GM03348 (cell line): ENCODE measurements at places on chromosomes 11 and 22.
A peak's percentile ranks its signal among the peaks of the same experiment; 100 is the strongest.

- no peak for DNase-seq
Measured at GRCh38 chr22:49894322-49895054, 23.8 kb downstream of the ALG12 start.

DNA sequence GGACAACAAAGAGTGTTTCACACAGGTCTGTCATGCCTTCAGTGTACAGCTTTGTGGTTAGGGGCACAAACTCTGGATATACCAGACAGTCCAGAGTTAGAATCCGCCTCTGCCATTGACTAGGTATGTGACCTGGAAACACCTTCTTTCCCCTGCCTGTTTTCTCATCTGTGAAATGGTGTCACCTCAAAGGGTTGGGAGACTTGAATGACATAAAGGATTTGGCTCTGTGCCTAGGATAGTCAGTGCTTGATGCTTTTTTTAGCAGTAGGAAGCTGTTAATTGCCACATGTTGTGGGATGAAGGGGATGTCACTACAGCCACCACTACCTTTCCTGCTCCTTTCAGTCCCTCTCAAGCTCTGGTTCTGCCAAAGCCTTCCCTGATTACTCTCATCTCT lies 17.4 kb upstream of the LRRC55 start:
- DNase-seq: no peak

DNA sequence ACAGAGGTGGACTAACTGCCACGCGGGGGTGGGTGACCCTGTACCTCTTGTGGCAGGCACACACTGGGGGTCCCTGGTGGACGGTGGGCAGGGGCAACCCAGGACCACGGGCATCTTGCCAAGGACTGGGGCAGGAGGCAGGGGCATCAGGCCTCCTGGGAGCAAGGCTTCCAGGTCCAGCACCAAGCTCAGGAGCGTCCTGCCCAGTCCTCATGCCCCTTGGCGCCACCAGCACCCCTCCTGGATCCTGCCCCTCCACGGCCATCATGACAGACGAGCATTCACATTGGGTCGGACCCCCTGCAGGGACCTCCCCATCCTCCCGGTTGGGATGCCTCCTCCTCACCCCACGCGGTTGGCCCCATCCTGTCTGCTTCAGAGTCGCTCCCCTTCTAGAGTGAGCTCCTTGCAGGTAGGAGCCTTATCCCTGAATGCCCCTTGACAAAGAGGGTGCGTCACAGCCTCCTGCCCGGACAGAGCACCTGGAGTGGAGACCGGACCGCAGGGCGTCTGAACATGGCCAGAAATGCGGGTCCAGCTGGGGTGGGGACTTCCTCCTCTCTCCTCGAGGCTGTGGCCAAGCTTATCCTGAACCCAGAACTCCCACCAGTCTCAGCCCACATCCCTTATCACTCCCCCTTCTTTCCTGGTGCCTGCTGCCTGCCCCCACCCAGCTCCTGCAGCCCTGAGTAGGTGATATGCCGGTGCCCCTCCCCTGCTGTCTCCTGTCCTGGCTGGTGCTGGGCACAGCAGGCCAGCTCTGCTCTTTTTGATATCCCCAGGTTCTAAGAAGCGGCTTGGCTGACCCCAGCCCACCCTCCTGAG lies 40.3 kb downstream of the IGF2 start:
- DNase-seq: no peak

- no peak for DNase-seq
Measured at GRCh38 chr11:129637473-129637872, 178.2 kb upstream of the TMEM45B start.

DNA sequence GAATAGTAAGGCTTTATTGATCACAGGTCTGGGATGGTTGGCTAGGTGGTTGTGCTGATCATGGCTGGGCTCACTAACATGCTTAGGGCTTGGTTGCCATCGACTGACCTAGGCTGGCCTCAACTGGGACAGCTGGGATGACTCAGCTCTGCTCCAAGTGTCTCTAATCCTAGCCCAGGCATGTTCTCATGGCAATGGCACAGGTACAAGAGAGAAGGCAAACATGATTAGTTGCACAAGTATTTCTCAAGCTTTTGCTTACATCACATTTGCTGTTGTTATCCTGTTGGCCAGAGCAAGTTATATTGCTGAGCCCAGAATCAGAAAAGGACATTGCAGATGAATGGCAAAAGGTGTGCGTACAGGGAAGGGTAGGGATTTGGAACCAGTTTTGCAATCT lies 68.5 kb upstream of the SLC35C1 start:
- DNase-seq: no peak

DNA sequence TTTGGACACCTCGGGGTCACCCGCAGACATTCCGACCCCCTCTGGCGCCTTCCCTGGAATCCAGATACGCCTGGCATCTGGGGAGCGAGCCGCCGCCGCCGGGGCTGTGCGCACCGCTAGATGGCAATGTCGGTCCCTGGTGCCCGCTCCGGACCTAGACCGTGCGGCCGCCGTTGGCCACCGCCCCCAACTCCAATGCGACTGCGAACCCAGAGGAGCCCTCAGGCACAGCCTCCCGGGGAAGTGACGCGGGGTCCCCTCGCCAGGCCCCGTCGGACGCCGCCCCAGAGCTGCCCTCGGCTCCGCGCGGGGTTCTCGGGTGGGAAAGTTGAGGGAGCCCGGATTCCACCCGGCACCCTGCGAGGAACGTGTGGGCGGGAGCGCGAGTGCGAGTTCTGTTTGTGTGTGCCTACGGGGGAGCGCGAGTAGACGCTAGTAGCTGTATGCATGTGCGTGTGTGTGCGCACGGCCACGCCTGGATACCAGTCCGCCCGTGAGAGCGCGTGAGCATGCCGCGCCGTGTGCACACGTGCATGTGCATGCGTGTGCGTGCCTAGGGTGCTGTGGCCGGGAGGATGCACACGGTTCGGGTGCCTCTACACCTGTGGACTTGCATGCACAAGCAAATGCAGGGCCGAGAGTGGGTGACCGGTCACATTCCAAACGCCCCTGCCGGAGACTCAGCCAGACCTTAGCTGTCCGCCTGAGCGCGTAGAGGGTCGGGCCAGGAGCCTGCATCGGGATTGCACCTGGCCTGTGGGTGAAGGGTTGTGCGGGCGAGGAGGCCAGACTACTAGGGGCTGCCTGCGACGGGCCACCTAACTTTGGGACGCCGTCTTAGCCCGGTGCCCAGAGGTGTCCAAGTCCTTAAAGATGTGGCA lies 1.9 kb downstream of the CHRM4 start:
- DNase-seq: peak; percentile 92
